Cardiac muscle cell (in vitro differentiated cells and primary cell): ENCODE measurements at places on chromosomes 7 and 10. TPM values are rescaled to one million over a fixed set of nuclear protein-coding genes. Genes with fewer than 3 reads are reported as not detected.
A peak's percentile ranks its signal among the peaks of the same experiment; 100 is the strongest.

DNA sequence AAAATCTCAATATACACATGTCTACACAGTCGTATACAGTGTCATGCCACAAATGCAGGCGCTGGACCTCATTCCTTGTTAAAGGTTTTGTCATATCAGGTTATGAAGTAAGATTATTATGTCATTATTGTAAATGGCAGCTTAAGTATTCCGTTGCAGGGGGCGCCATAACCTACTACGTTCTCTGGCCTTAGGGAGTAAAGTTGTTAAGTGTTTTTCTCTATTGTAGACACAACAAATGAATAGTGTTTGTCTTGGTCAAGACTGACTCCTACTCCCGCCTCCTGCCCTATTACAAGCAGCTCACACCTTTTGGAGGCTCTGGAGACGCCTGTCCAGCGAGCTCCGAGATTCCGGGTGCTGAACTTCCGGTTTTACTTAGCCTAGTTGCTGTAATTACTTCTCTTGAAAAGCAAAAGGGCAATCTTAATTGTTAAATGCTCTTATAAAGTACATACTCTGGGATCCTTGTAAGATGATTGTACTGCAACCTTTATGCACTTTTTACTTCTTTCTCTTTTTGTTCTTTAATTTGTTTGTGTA lies 994 bp downstream of the GATAD1 start:
- peak; percentile 54 for DNase-seq

PDGFA gene
- 6.5 and 7.7 TPM in 2 replicates for polyA plus RNA-seq

GRCh38 chr7:137875746-137876145 lies 29.0 kb upstream of the DGKI start:
- no peak for DNase-seq

GRCh38 chr10:30151581-30152389 lies 92.4 kb upstream of the JCAD start:
- peak; percentile 90 for DNase-seq

DNA sequence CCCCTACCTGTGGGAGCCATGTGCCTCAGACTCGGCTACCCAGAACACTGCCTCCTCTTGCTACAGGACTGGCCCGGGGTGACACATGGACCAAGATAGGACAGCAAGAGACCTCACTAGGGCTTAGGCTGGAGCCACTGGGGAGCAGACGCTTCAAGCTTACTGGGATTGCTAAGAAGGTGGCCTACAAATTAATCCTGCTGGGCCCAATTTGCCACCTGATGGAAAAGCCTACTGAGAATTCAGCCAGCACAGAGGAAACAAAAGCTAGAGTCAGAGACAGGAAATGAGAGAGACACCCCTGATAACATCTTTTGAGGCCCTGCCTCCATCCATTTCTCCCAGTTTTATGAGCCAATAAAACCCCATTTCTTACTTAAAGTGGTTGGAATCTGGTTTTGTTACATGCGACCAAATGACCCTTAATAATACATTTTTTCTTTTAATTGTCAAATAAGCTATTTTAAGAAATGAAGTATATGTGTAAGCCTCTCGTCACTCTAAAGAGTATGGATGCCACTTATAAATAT lies 282.1 kb downstream of the CXCL12 start:
- no peak for DNase-seq

GRCh38 chr7:26508481-26508880 lies 216.8 kb downstream of the SNX10 start:
- DNase-seq = no peak

GPR158 gene
- polyA plus RNA-seq = 0.61 TPM in 1 of 2 replicates, not detected in the other

CASD1 gene
- polyA plus RNA-seq = 36.3 and 62.0 TPM in 2 replicates

- DNase-seq = no peak
These were observed 34.1 kb upstream of the GUSB start for GRCh38 chr7:66016131-66016461.

DNA sequence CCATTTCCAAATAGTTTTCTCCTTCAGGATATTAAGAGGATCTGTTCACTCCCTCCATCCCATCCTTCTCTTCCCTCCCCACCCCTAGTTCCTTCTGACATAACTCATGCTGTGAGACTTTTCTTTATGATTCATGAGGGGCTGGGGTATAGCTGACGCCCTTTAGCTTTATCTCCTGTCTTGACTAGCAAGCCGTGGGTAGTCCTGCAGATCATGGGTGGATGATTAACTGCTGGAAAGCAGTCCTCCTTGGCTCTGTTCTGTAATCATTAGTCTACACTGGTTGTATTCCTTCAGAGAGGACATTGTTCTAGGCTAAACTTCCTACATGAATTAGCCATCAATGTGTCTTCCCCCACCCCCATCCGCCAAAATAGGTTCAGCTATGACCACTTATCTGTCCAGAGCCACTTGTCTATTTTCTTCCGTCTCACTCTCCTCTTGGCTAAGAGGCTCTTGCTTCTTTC lies 135.4 kb downstream of the LRRC4 start:
- no peak for DNase-seq

GRCh38 chr10:133217800-133218589 lies 12.0 kb upstream of the UTF1 start:
- DNase-seq = no peak

- no peak for DNase-seq
These were observed 106.7 kb upstream of the CAV2 start for GRCh38 chr7:116392806-116393205.

DNA sequence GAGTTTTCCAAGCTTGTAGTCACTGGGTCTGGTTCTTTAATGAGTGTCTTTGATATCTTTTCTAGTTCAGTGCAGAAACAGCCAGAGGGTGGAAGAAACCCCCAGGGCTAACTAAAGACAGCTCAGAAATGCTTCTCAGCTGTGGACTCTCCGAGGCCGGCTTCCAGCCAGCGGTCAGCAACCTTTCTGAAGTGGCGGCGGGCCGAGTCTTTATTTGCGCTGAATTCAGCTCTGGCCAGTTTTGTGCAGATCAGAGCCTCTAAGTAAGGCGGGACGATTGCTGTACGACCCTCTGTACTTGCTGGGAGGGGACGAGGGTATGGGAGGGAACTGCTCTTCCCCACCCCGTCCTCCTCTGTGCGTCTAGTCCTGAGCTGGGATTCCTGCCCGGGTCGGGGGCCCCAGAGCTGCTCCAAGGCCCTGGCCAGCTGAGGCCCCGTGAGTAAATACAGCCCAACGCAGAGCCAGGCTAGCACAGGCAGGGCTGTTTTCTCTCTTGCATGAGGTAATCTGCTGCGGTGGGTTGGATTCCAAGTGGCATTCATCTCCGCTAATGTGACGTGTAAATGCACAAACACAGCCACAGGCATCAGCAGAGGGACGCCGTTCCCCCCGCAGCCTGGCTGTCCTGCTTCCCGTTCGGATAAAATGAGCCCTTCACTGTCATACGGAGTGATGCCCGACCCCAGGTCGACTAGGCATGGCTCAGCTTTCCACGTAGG lies 159.8 kb downstream of the PIP4K2A start:
- DNase-seq = peak; percentile 89

GRCh38 chr10:123890226-123890625 lies 1.4 kb downstream of the CPXM2 start:
- DNase-seq = no peak

DNA sequence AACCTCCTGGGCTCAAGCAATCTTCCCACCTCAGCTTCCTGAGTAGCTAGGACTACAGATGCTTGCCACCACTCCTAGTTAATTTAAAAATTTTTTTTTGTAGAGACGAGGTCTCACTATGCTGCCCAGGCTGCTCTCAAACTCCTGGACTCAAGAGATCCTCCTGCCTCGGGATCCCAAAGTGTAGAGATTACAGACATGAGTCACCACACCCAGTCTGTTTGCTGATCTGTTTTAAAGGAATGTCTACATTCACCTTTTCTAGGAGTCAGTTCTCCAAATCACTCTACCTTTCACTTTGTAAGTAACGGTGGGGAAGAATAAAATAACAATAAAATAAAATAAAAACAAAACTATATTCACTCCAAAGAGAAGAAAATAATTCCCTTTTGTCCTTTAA lies 86.6 kb upstream of the AGBL3 start:
- no peak for DNase-seq

DNA sequence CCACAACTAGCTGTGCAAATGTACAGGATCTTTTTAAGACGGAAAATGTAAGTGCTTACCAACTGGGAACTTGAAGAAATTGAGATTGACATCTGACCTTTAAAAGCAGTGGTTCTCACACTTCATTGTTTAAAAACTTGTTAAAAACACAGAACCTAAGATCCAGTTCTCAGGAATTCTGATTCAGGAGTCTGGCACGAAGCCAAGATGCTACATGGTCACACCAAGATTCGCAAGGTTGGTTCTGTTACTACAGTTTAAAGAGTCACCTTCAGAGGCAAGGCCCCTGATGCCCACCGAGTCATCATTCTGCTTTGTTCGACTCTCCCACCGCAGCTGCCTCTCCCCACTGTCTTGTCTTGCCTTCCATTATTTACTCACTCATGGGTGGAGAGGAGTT lies 113.3 kb downstream of the GLI3 start:
- DNase-seq = no peak

DNA sequence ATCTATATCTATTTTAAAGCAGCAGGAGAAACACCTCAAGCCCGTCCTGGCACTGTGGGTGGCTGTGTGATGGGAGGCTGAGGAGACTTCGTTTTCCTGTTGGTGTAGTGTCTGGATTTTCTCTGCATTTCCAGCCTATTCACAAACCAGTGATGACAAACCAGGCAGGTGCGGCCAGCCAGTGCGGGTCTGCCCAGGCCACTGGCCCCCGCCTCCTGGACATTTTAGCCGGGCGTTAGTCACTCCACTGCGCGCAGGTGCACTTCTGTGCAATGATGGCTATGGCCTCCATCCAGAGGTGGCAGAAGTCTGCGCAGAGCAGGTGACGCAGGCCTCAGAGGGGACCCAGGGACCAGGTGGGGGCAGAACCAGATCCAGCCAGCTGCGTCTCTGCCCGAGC lies 64.9 kb upstream of the PITRM1 start:
- no peak for DNase-seq

- no peak for DNase-seq
These were observed 229.0 kb upstream of the SP4 start for GRCh38 chr7:21198921-21199320.

KAZALD1 gene
- polyA plus RNA-seq = 18.2 and 27.5 TPM in 2 replicates

- DNase-seq = no peak
These were observed 140.4 kb upstream of the NPS start for GRCh38 chr10:127408733-127409132.

CAMK2B gene
- polyA plus RNA-seq = 17.7 and 19.3 TPM in 2 replicates

GRCh38 chr7:55723621-55723941 lies 139.0 kb downstream of the SEPTIN14 start:
- DNase-seq = no peak
